SK-MEL-5 (cell line): ENCODE measurements at places on chromosomes 4 and X. TPM values are rescaled to one million over a fixed set of nuclear protein-coding genes. Genes with fewer than 3 reads are reported as not detected.

Gene ADRA2C
- total RNA-seq: 14.1 and 15.7 TPM in 2 replicates

Gene TMEM144
- total RNA-seq: 26.8 and 27.1 TPM in 2 replicates

Gene KLKB1
- total RNA-seq: 0.16 TPM in 1 of 2 replicates, not detected in the other

Gene HERC5
- total RNA-seq: 5.3 and 6.1 TPM in 2 replicates

Gene SYTL5
- total RNA-seq: 67.0 and 69.1 TPM in 2 replicates

Gene SSX2
- total RNA-seq: not detected in 2 replicates

Gene MAGEB17
- total RNA-seq: 0.40 TPM in 1 of 2 replicates, not detected in the other

DNA sequence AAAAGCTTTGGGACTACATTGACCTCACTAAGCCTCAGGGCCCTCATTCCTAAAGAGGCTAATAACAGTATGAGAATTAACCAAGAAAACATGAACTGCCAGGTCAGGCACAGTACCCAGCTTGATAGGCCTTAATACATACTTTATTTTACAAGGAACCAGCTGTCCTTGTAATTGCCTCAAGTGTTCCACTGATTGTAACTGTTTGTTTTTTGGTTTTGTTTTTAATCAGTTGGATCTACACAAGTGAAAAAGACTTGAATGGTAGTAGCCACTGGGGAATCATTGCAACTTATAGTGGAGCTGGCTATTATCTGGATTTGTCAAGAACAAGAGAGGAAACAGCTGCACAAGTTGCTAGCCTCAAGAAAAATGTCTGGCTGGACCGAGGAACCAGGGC lies 35.6 kb downstream of the PKD2 start:
- DNase-seq: no peak

GRCh38 chr4:95388911-95389310 lies 159.9 kb downstream of the UNC5C start:
- no peak for DNase-seq

GRCh38 chr4:184359888-184360287 lies 114.5 kb downstream of the IRF2 start:
- DNase-seq: no peak

GRCh38 chr4:57462843-57463242 lies 352.7 kb upstream of the IGFBP7 start:
- DNase-seq: no peak

DNA sequence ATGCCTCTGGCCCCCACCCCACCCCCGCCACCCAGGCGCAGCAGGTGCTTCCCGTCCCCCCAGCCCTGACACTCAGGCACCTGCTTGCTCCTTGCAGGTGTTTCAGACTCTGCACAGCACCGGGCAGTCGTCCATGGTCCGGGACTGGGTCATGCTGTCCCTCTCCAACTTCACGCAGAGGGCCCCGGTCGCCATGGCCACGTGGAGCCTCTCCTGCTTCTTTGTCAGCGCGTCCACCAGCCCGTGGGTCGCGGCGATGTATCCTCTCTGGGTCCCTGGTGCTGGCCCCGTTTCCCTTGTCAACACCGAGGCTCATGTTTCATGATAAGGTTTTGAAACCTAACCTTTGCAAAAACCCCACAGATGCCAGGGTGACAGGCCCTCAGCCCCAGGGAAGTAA lies 10.2 kb upstream of the MSANTD1 start:
- no peak for DNase-seq

DNA sequence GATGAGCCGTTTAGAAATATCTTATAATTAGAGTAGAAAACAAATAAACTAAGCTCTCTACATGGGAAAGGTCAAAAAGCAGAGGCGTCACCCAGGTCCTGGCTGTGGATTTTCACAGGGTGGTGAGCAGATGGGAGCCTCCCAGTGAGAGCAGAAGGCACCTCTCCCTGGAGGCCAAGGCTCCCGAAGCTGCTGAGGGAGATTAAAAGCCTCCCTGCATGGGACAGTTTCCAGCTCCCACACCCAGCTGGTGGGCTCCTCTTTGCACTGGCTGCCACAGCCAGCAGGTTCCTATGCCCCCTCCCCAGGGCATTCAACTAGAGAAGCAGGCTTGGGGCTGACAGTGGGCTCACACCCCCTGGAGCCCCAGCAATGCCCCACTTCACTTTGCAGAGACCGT lies 55.2 kb upstream of the TBC1D9 start:
- no peak for DNase-seq

DNA sequence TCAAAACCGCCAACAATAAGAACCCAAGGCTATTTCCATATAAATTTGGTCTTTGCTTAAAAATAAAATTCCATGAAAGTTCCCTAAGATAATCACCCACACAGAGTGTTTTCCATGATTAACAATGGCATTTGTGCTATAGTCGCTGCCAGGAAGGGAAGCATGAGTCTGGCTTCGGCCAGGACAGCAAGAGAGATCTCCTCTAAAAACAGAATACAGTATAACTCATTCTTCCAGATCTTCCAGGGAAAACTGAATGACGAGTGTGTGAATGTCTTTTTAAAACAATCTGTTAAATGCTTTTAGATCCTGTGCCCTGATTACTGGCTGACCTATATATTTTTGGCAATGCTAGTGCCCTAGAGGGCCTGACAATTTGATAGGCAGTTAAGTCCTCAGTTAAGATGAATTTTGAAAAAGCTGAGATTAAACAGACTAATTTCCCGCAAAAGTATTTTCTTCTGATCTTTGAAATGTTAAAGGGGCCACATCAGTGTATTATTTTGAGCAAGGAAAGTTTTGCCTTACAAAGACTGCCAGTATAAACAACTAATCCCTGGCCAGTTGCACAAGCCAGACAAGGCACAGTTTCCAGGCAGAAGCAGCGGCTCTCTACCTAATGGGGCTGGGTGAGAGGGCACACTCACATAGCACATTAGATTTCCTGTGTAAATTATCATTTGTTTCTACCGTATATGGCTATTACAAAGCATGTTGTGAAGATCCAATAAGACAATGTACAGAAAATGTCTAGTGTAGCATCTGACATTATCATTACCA lies 127.3 kb downstream of the DCHS2 start:
- DNase-seq: peak; percentile 5

GRCh38 chr4:8117278-8117682 lies 41.3 kb downstream of the ABLIM2 start:
- DNase-seq: peak; percentile 85

GRCh38 chr4:142194905-142195304 lies 558.5 kb downstream of the IL15 start:
- DNase-seq: no peak
